ENCODE measurements at places on chromosomes 12 and 14.

- no peak for DNase-seq
These were observed 994.0 kb upstream of the FLRT2 start for GRCh38 chr14:84535976-84536375.

- no peak for DNase-seq
These were observed 145.6 kb downstream of the LRIG3 start for GRCh38 chr12:58774731-58775130.

GRCh38 chr14:50396631-50397389, at the start of gene CDKL1:
TSS of gene CDKL1 (minus strand) at chr14:50396881. CDS start at chr14:50395868, 1,013 bp downstream.
- peak; percentile 86 for DNase-seq

GRCh38 chr12:93056971-93057535, 128.0 kb upstream of the EEA1 start:
- DNase-seq, result no peak

- peak; percentile 1 for DNase-seq
These were observed 244.2 kb upstream of the OR4E1 start for GRCh38 chr14:21917699-21918436.

GRCh38 chr12:123474485-123475245, 16.7 kb downstream of the SNRNP35 start:
- no peak for DNase-seq

DNA sequence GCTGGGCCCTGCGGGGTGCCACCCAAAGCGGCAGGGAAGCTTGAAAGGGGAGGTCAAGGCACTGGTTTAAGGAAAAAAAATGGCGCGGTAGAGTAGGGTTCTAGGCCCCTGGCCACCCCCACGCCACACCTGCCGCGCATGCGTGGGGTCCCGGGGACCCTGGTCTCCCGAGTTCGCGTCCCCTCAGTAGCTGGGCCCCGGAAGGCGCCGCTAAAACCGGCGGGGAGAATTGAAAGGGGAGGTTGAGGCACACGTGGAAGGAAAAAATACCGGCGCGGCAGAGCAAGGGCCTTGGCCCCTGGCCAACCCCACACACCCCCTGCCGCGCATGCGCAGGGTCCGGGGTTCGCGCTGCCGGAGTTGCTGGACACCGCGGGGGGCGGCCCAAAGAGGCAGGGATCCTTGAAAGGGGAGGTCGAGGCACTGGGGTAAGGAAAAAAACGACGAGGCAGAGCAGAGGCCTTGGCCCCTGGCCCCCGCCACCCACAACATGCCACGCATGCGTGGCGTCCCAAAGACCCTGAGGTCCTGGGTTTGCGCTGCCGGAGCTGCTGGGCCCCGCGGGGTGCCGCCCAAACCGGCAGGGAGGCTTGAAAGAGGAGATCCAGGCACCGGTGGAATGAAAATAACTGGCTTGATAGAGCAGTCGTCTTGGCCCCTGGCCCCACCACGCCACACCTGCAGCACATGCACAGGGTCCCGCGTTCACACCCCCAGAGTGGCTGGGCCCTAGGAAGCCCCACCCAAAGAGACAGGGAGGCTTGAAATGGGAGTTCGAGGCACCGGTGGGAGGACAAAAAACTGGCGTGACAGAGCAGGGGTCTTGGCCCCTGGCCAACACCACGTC, 314.5 kb downstream of the ALG10 start:
- DNase-seq, result no peak

GRCh38 chr12:77724367-77724957, 106.2 kb upstream of the NAV3 start:
- DNase-seq, result no peak

GRCh38 chr12:32049956-32050355, 56.7 kb upstream of the BICD1 start:
- no peak for DNase-seq

- no peak for DNase-seq
These were observed 6.3 kb downstream of the TSPAN11 start for GRCh38 chr12:30932881-30933280.

GRCh38 chr14:42222924-42223471, 616.3 kb downstream of the LRFN5 start:
- DNase-seq, result peak; percentile 86

DNA sequence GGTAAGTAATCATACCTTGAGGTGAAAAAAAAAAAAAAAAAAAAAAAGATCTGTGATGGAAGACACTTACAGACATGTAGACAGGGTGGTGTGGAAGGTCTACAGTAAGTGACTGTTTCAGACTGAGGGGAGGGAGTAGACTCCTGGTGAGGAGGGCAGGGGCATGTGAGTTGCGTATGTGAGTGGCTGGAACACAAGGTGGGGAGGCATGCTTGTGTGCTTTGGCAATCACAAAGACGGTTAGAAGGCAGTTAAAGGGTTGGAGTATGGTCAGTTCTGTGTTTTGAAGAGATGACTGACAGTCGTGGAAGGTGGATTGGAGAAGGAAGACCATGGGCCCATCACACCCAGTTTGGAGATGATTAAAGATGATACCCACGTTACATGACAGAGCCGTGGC, 65.2 kb downstream of the ETV6 start:
- DNase-seq, result no peak

- DNase-seq, result no peak
These were observed 320.2 kb upstream of the USP15 start for GRCh38 chr12:61939977-61940376.

DNA sequence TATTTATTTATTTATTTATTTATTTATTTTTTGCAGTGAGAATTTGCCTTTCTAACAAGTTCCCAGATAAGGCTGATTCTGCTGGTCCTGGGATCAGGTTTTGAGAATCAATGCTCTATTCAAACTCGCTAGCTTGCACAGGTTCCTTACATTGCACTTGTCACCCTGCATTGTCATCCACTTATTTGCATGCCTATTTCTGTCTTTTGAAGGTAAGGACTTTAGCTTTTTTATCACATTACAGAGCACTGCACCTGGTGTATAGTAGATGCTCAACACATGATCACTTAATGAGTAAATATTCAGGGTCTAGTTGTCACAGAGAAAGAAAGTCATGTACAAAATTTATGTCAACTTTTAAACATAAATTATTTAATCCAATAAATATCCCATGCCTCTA, 219.7 kb upstream of the BTG1 start:
- no peak for DNase-seq

DNA sequence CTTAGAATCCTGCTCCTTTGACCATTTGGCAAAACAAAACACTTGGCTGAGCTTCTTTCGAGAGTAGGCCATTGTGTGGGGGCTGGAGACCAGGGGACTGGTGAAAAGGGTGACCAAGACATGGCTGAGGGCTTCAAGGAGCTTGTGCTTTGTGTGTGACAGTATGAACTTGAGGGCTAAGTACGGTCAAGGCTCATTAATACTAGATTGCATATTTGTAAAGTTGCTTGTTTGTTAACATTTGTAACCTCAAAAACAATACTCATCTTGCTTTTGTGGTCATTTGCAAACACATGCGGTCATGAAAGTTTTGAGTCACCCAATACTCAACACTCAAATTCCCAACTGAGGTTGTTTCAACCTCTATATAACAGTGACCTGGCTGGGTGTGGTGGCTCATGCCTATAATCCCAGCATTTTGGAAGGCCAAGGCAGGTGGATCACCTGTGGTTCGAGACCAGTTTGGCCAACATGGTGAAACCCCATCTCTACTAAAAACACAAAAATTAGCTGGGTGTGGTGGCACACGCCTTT, 42.5 kb downstream of the ZFYVE26 start:
- no peak for DNase-seq

- no peak for DNase-seq
These were observed 53.6 kb downstream of the HECTD4 start for GRCh38 chr12:112328456-112329124.

GRCh38 chr12:108517288-108518100, 2.4 kb downstream of the FICD start:
- no peak for DNase-seq

DNA sequence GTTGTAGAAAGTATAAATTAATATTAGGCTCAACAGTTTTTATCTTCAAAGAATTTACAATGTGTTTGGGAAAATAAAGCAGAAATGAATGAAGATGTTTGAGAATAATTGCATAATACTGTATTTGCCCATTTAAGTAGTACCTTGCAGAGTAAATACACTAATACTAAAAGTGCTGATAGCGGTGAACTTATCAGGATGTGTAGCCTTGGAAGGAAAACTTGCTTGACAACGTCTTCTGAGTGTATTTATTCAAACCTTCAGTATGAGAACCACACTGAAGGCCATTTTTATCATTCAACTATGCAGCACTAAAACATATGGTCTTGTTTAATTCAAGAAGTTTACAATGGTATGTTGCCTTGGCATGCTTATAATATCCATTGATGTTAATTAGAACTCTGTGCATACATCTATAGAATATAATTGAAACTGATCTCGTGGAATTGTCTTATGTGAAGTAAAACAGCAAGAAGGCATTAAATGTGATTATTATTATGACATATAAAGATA, 41.3 kb downstream of the MSRB3 start:
- DNase-seq, result no peak

- DNase-seq, result no peak
These were observed 1.7 kb downstream of the FAIM2 start for GRCh38 chr12:49901986-49902385.

GRCh38 chr12:104248444-104248843, 32.9 kb downstream of the TXNRD1 start:
- no peak for DNase-seq

- DNase-seq, result no peak
These were observed 7.2 kb upstream of the GPR84 start for GRCh38 chr12:54371328-54372112.

GRCh38 chr12:69415471-69416275, 54.5 kb upstream of the FRS2 start:
- DNase-seq, result peak; percentile 92

GRCh38 chr12:131990066-131990979, 40.6 kb downstream of the EP400 start:
- no peak for DNase-seq

DNA sequence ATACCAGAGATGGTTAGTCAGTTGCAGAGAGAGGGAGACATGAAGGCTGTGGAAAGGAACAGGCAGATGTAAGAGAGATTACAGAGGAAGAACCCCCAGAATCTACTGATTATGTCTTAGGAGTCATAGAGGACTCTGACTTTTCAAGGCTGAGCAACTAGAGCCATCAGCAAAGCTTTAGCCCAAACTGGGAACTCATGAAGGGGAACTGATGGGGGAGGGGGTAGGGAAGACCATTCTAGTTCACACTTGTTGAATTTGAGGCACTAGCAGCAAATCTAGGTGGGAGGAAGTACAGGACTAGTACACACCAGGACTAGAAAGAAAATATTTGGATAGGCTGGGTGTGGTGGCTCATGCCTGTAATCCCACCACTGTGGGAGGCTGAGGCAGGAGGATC, 10.1 kb downstream of the LGALS3 start:
- no peak for DNase-seq

DNA sequence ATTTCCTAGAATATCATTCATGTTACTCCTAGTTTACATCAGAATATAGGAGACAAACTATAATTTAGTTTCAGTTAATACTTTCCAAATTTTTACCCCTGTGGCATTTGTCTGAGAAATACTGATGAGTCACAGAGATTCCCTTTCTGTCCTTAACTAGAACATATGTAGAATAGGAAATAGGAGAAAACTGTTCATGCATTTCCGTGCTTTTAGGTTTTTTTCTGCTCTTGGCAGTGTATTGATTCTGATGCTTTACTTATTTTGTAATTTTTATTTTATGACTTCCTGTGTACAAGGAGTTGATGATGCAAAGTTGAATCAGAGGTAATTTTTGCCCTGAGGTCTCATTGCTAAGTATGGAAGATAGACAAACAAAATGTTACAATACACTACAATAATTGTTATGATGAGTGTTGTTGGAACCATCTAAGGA, 23.0 kb downstream of the MNAT1 start:
- DNase-seq, result peak; percentile 77

DNA sequence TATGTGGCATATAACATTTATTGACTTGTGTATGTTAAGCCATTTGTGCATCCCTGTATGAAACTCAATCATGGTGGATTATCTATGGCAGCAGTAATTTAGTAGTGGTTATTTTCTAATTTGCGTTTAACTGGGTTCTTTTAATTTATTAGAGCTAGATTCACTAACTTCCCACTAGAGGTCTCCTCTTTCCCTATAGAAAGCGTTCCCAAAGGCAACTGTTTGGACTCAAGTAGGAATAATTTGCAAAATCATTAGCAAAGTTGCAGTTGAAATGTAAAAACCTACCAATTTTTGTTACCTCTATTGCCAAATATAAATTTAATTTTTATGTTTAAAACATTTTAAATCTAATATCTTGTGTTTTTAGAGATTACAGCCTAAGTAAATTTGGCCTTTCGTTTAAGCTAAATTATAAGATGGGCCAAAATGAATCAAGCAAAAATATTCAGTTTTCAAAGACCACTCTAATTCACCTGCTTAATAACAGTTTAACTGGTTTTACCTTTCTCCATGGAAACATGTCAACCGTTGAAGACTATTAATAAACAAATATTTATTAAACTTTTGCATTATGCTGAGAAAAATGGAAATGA, 6.0 kb downstream of the DMAC2L start:
- DNase-seq, result peak; percentile 70

GRCh38 chr14:96515731-96516130, 13.5 kb downstream of the PAPOLA start:
- DNase-seq, result no peak

DNA sequence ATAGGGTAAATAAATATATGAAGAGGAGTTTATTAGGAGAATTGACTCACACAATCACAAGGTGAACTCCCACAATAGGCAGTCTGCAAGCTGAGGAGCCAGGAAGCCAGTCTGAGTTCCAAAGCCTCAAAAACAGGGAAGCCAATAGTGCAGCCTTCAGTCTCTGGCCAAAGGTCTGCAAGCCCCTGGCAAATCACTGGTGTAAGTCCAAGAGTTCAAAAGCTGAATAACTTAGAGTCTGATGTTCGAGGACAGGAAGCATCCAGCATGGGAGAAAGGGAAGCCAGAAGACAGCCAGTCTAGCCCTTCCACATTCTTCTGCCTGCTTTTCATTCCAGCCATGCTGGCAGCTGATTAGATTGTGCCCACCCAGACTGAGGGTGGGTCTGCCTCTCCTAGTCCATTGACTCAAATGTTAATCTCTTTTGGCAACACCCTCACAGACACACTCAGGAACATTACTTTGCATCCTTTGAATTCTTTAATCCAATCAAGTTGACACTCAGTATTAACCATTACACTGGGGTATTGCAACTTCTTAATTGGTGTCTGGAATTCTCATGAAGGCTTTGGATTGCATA, 736.5 kb upstream of the LMO3 start:
- DNase-seq, result no peak

DNA sequence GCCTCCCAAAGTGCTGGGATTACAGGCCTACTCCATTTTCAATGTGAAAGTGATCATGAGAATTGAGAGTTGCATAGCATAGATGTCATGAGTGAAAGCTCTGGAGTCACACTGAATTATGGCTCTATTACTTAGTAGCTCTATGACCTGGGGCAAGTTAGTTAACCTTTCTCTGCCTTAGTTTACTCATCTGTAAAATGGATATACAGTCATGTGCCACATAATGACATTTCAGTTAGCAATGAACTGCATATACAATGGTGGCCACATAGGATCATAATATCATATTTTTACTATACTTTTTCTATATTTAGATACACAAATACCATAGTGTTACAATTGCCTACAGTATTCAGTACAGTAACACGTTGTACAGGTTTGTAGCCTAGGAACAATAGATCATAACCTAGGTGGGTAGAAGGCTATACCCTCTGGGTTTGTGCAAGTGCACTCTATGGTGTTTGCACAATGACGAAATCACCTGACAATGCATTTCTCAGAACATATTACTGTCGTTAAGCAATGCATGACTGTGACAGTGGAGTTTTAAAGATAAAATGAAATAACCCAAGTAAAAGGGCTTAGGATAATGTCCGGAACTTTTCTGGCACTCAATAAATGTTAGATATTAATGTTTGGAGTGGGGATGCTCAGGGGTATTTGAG, 53.1 kb downstream of the ZFYVE26 start:
- DNase-seq, result no peak

Measured in foreskin fibroblast (primary cell).